ENCODE measurements at places on chromosomes 5 and 9.

- DNase-seq, result no peak
These were observed 274.7 kb downstream of the GABRB2 start for GRCh38 chr5:161271816-161272215.

DNA sequence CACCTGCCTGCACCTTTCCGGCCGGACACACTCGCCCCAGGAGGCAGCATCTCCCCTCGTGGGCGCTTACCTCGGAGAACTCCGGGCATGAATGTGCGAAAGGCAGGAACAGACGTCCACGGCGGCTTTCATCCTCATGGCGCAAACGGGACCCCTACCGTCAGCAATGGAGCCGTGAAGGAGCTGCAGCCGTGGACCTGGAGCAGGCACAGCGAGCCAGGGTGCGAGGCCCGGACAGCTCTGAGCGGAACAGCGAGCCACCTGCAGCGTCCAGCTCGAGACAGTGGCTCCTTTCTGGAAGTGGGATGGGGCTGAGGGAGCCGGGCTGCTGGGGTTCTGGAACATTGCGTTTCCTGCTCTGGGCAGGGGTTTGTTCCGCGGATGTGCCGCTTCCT, 7.8 kb upstream of the SLC6A19 start:
- no peak for DNase-seq

DNA sequence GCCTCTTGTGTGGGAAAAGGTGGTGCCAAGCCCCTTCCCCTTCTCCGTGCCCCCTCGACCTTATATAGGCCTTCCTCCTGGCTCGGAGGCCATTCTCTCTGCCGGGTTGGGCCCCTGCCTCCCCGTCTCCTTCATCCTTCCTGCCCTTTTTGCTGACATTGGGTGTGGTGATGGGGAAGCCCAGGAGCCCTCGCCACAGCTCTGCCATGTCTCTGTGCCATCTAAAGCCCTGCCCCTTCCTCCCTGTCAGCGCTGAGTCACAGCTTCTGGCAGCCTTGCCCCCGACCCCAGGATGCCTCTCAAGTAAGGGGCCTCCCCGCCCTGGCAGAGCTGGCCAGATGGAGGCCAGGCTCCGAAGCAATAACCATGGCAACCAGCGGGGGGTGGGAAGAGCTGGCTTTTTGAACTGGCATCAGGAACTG, 30.4 kb downstream of the JADE2 start:
- peak; percentile 46 for DNase-seq

GRCh38 chr9:128785427-128785826, 1.6 kb upstream of the TBC1D13 start:
- no peak for DNase-seq

DNA sequence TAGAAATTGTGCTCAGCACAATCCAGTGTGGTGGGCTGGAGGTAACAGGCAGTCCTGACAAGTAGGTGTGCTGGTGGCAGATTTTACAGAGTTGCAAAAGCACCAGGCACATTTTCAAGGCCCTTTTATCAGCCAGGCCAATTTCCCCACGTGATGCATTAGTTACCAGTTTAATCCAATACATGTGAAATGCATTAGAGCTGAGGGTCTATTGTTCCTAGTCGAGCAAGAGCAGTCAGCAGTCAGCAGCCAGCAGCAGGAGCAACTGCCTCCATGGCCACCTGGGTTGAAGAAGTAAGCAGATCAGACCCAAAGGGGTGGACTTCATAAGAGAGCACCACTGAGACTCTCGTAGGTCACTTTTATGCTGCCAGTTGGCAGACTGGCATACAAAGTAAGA, 76.7 kb downstream of the EPB41L4A start:
- no peak for DNase-seq

DNA sequence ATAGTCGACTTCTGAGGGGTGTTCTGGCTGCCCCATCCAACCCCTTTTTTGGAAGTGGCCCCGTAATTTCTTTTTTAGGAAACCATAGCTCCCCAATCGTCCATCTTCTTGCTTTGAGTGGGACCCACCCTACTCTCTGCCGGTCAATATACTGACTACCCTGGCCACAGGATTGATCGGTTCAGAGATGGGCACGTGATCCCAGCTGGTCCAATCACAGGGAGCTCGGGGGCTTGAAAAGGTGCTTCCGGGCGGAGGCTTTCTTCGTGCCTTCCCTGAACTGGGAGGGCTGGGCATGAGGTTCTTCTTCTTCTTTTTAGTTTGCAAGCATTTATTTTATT, 78.7 kb upstream of the SH3PXD2B start:
- DNase-seq, result no peak

DNA sequence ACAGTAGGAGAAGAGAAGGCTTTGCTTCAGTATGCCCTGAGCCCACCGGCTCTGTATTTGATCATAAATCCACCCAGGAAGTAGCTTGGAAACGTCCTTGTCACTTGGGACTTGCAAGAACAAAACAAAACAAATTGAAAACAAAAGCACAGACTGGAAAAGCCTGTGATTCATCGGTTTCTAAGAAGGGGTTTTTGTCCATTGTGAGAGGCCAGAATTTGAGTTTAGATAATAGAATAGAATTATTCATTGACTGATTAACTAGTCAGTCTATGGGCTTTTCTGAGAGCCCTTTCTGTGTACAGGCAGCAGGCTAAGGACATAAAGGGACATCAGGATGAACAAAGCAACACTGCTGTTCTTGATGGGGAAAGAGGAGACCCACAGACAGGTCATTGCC, 424.8 kb downstream of the IRX1 start:
- no peak for DNase-seq

GRCh38 chr5:42677156-42677842, 79.3 kb upstream of the CCDC152 start:
- DNase-seq, result no peak

DNA sequence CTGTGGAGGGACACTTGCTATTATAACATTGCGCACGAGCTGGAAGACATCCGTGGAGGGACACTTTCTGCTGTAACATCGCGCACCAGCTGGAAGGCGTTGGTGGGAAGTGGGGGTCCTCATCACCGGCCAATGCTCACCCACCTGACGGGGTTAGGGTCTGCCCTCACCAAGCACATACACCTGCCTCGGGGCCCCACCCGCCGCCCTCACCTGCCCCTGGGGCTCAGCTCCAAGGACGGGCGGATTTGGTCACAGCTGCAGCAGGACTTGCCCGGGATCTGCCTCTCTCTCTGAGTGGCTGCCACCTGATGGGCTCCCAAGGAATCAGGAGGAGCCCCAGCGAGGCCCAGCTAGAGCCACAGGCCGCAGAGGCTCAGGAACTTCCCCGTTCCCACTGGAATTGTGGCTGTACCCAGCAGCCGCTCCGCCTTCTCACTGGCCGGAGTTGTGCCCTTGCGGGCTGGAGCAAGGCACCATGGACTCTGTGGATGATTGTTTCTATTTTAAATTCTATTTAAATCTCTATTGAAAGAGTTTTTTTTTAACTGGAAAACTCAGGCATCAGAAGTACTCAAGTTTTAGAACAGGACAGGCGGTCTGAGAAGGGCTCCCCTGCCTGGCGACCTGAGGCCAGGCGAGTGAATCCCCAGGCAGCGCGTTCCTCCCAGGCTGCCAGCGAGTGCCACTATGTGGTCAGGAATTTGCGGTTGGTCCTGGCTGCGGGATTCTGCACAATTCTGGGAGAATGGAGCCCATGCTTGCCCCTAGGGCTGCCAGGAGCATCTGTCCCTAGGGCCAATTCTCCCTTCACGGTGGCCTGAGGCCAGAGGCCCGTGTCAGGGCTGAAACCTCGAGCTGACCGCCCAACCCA, 38.9 kb upstream of the SLC6A3 start:
- DNase-seq, result no peak

- no peak for DNase-seq
These were observed 287.1 kb upstream of the ZNF462 start for GRCh38 chr9:106575823-106576222.

- DNase-seq, result peak; percentile 32
These were observed 1.5 kb downstream of the SMARCA2 start for GRCh38 chr9:2016408-2017330.

DNA sequence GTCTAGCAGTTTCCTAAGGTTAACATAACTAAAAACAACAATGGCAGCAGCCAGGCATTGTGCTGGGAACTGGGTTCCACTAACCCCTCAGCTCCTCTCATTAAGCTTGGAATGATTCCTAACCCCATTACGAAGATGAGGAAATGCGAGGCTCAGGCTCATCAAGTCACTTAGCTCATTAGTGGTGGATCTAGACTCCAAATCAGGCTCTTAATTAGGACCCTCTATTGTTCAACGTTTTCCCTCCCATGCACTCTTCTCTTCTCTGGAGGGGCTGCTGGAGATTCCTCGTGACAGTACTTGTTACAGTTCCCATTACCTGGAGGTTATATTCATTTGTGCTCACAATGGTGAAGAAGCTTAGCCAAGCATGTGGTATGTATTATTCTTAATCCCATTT, 6.5 kb downstream of the TAS2R1 start:
- no peak for DNase-seq

DNA sequence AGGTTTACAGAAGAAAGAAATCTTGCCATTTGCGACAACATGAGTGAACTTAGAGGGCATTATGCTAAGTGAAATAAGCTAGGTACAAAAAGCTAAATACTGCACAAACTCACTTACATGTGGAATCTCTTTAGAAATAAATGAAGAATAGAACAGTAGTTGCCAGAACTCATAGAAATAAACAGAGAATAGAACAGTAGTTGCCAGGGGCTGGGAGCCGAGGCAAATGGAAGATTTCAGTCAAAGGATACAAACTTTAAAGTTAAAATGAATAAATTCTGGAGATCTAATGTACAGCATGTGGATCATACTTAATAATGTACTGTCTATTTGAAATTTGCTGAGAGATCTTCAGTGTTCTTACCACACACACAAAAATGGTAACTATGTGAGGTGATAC, 63.4 kb downstream of the FAM81B start:
- no peak for DNase-seq

- no peak for DNase-seq
These were observed 478.2 kb upstream of the TNC start for GRCh38 chr9:115596021-115596745.

DNA sequence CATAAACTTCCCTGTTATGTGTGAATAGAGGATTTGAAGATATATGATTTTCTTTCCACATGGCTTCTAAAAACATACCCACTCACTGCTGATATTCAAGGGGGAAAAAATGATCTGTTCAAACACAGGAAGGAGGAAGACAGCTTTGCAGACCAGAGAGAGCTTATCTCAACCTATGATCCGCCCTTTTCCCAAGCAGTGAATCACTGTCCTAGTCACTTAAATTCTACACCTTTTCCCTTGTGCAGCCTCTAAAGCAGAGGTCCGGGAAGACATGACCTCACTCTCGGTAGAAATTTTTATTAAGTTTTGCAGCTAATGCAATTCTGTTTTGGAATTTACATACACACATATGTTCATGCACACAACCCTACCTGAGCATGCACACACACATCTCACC, 197.2 kb downstream of the DIRAS2 start:
- DNase-seq, result no peak

GRCh38 chr5:35331956-35332950, 102.0 kb upstream of the PRLR start:
- DNase-seq, result no peak

DNA sequence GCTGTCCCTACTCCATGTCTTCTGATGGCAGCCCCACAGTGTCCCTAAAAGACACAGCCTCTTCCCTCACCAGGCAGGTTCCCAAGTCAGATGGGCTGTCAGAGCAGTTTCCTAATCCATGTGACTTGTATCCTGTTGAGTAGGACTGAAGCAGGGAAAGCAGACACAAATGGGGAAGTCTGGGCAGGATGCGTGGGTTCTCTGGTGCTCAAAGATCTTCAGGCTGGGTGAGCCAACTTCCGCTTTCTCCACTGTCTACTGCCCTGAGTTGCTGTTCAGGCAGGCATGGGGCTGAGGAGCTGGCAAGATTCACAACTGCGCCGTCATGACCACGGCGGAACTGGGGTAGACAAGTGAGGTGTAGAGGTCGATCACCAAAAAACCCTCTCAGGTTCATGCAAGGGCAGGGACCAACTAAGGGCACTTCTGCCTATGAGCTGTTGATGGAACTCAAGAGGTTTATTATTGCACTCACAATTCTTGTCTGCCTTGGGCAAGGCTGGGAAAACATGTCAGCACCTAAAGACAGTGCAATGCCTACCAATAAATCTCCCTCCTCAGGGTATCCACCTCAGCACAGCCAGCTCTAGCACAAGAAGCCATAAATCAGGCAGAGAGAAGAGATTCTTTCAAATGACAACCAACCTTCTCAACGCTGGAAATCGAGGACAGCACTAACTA, 83.4 kb downstream of the RAPGEF1 start:
- peak; percentile 55 for DNase-seq

DNA sequence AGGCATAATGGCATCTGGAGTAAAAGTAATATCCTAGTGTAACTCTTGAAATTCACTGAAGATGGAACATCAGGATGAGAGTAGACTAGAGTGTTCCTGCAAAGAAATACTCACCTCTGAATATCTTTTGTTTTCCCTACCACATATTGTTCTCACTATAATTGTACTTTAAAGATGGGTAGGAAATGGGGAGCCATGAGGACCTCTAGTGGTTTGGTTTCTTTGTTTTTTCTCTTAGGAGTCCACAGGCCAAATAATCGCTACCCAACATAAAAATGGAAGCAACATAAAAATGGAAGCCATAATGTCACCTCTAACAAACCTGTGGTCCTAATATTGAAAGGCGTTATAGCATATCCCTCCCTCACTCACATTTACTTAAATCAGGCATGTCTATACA, 2375.8 kb downstream of the MAT2B start:
- no peak for DNase-seq

GRCh38 chr9:72911816-72912215, 41.0 kb downstream of the ALDH1A1 start:
- DNase-seq, result no peak

DNA sequence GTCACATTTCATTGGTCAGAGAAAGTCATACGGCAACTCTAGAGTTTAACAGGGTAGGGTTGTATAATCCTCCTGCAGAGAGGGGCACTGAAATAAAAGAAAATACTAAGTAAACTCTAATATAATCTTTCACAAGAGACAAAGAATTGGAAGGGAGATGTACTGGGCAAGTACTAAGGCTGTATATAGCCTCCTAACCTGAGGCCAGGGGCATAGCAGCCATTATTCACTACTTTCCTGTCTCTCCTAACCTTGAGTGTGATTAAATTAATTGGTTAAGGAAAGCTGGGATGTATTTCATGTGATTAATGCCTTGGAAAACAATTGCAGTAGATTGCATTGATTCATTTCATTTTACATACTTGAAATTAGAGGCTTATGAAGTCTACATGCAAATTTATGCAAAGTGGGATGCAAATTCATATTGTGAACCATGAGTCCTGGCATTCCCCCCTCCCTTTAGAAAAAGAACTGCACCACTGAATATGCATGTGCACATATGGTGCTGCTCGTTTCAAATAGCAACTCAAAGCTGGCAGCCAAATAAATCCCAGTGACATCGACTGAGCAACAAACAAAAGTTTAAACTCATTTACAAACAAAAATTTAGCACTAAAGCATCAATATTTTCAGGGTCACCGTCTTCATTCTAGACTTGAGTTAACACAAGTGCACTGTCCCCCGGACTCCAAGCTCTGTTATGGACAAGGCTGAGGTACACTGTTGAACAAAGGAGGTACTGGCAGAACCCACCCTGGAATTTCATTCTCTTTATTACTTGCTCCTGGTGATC, 70.0 kb downstream of the DMAC1 start:
- DNase-seq, result no peak

Measured in activated T-helper 1 cell treated with anti-CD3 and anti-CD28 coated beads, Interleukin-2, amount 50 U/mL, for 16 hours (primary cell).